ENCODE measurements at places on chromosomes 7 and 10.

GRCh38 chr7:129540340-129540739 lies 38.0 kb downstream of the SMKR1 start:
- no peak for DNase-seq

DNA sequence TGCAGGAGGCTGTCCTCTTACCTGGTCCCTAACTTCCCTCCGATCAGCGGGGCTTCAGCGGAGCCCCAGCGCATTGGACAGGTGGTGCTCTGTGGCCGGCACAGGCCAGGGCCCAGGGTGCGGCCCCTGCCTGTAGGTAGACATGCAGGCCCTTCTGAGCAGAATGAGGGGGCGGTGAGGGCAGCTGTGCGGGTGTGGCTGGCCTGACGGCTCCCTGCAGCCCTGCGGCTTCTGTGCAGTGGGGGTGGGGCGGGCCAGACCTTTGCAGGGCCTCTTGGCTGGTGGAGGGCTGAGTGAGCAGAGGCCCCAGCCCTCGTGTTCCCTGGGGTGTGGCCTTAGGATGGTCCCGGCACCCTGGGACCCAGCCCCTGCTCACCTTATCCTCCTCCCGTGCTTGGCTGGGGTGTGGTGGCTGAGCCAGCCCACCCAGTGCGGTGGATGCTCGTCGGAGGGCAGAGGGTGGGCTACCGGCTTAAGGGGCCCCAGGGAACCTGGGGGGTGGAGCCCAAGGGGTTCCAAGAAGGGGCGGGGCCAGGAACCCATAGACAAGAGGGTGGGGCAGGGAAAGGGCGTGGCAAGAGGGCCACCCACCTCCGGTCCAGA lies 175.2 kb upstream of the TNRC18 start:
- DNase-seq = no peak

GRCh38 chr10:4770801-4771553 lies 55.0 kb upstream of the AKR1E2 start:
- peak; percentile 49 for DNase-seq

DNA sequence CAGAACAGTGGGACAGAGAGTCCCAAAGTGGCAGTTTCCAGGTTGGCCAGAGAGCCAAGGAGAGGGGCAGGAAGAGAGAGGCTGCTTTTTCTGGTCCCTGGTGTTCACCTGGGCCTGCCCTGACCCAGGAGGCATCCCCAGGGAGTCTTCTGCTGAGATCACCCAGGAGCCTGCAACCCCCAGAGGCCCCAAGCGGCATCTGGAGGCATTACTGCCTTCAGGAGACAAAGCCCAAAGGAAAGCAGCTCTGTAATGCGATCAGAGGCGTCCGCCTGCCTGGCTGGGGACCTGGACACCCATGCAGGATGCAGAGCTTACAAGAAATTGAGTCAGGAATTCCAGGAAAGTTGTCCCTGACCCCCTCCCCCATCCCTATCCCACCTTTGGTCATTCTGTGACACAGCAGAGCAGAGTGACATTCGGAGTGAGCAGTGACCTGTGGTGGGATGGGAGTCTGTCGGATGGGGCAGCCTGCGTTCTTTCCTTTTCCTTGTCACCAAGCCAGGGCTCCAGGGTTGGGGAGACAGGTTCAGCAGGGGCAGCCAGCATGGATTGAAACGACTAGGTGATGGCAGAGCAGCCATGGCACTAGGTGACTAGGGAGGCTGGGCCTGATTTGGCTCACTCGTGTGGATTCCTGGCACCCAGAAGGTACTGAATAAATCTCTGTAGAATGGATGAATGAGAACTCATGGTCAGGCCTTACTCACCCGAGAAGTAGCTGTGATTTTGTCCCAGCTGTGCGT lies 10.4 kb downstream of the UNC5B start:
- DNase-seq = no peak

DNA sequence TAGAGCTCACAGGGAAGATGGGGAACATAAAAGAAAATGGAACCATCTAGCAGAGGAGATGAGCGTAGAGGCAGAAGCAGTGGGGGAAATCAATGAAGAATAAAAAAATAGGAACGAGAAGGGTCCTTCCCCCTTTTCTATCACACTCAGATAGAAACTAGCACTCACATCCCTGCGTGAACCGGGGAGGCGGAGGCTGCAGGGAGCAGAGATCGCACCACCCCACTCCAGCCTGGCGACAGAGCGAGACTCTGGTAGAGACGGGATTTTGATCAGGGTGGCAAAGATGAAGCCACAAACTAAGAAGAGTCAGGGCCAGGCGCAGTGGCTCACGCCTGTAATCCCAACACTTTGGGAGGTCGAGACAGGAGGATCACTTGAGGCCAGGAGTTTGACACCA lies 64.7 kb upstream of the ECHDC3 start:
- DNase-seq = no peak

DNA sequence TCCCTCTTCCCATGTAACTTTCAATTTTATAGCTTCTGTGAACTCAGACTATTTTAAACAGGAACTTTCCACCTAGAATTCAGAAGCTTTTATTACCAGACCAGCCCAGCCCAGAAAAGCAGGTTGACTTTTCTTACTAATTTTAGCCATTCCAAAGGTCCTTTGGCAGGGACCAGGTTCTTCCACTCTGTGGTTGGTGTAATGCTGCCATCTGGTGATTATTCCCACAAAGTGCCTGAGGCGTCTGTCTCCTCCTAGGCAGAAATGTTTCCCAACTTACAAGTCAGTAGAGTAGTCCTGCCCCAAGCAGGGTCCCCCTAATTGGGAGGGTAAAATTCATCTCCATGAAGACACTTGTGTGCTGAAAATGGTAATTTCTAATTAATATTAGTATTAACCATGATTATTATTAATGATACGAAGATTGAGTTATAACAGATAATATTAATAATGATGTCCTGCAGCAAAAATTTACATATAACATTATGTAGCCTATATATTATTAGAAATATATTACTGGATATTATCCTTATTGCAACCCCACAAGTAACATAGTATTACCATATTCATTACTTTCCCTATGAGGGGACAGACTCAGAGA lies 53.0 kb upstream of the PPP1R17 start:
- DNase-seq = peak; percentile 17

DNA sequence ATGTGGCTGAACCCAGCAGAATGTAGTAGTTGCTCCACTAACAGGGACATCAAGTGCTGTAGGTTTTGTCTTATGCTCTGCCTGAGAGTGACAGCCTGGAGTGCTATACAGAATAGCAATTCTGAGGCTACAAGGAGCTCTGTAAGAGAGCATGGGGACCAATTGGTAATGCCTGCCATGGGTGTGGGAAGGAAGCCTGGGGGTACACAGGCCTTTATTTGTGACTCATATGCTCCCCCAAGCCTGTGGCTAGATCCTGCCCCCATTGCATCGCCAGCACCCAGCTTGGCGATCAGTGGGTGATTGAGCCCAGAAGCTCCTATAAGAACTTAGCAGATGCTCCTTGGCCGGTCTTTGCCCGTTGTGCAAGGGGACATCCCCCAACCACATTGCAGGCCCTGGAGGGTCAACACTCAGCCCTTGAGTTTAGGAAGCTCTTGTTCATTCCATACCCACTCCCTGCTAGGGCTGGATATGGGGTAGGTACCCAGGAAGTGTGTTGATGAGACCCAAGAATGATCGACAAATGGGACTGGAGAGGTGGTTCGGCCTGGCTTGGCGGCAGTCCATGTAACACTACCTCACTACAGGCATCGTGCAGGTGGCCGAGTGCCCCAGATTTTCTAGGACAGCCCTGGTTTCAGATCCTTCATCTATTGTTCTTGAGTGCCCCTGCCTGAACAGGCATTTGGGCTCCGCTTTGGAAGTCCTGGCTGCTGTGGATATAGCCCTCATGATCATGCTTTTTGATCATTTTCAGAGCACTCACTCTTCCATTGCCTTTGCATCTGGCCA lies 37.7 kb downstream of the ZMIZ1 start:
- DNase-seq = no peak

GRCh38 chr7:151490456-151491105 lies 29.1 kb downstream of the RHEB start:
- no peak for DNase-seq

DNA sequence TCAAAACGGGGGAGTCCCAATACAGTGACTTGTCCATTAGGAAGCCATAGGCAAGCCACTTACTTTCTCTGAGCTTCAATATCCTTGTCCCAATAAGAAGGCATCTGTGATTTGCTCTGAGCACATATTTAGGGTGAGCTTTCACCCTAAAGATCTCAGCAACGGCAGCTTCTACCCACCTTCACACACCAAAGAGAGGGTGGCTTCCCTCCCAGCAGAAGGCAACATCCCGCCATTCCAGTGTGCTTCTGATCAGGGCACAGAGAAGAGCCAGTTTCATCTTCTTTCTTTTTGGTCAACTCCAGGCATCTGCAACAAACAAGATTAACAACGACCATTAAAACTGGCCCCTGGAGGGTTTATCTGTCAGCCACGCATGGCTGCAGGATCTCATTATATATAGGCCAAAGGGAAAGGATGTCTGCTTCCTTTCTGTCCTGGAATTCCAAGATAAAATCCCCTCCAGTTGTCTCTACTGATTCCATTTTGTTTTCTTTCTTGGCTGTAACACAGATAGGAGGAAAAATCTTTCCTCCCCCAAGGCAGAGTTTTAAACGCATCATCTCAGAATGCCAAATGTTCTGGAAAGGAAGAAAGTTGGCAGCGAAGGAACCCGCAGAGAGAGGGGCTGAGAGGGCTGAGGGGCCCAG lies 491 bp upstream of the SH2D4B start:
- no peak for DNase-seq

- DNase-seq = no peak
These were observed 1033.8 kb downstream of the NRG3 start for GRCh38 chr10:82908751-82909150.

- DNase-seq = no peak
These were observed 37.5 kb downstream of the PDK4 start for GRCh38 chr7:95558864-95559263.

DNA sequence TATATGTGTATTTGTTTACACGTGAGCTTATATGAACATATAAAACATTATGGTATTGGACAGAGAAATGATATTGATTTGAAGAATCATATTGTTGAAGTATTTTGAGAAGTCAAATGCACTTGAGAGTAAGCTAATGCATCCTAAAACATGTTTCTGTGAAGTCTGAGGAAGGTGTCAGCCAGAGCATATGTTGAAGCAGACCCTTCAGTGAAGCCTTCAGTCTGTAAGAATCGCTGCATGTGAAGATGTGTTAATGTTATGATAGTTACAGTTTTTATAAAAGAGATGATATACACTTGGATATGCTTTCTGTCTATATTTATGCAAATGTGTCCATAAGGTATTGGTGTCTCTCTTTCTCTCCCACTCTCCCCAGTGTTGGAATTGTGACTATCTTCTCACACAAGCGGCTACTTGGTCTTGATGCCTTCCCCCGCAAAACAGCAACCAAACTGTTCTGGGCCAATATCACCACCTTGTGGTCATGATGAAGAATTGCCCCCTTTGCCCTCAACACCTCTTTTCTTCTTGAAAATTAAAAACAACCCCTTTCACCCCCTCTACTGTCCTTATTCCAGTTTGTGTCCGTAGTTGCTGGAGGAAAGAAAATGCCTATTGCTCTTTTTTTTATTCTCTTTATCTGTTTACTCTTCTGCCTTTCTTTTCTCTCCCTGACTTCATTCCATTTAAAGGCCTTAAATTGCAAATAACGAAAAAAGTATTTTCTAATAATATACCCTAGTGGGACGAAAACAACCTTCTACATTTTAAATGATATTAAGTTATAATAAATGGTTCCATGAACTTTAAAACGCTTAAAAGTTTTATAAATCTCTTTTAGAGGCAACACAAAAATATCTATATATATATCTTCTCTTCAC lies 64.9 kb downstream of the IKZF1 start:
- DNase-seq = no peak

DNA sequence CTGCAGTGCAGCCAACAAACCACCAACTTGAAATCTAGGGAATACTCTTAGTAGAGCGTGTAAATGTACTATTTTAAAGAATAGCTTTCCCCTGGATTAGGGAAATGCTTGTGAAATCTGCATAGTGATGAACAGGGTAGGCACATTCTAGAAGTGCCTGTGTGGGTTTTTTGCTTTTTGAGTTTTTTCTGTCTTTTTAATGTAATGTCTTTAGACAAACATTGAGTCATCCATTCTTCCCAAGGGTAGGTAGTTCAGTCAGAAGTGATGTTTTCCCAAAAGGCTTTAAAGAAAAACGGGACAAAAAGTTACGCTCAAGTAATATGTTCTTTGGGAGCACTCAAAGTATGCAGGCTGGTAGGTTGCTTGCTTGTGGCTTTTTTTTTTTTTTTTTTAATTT lies 130.0 kb downstream of the AUTS2 start:
- no peak for DNase-seq

DNA sequence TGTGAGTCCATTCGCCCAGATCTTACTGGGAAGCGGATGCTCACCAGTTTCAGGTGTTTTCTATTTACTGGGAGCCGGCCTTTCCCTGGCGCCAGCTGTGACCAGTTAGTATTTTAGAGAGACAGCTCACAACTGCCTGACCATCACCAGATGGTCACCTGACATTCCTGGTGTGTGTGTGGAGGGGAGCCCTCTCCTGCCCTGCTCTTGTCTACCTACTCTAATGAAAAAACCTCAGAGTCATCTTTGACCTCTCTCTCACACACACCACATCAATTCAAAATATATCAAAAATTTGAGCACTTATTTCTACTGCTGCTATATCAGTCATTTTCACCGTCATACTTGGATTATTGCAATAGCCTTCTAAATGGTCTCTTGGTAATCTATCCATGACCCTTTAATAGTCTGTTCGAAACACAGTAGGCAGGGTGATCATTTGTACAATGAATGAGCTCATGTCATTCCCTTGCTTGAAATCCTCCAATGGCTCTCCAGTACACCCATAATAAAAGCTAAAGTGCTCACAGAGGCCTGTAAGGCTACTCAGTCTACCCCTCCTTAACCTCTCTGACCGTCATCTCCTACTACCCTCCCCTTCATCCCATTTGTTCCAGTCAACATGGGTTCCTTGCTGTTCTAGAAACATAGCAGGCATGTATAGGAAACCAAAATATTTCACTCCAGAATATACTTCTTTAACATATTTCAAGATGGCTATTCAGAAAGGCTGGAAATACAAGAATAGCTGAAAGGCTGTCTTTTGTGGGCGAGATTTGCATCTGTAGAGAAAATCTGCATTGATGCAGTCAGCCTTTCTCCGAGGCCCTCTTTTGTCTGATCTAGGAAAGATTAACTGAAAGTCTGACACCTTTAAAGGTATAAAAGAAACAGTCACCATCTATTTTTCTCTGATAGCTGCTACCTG lies 17.5 kb upstream of the NT5C3A start:
- DNase-seq = no peak

- no peak for DNase-seq
These were observed 18.3 kb upstream of the ZNF12 start for GRCh38 chr7:6725003-6725402.

DNA sequence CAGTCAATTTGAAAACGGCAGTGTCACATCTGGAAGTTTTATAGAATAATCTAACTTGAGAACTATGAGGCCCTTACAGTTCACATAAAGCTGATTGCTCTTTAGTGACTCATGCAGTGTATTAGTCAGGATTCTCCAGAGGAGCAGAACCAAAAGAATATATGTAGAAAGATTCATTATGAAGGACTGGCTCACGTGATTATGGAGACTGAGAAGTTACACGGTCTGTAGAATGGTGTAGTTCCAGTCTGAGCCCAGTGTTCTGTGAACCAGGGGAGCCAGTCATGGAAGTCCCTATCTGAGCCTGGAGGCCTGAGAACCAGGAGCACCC lies 21.5 kb downstream of the RBM33 start:
- DNase-seq = peak; percentile 39

- DNase-seq = no peak
These were observed 25.2 kb downstream of the CDK1 start for GRCh38 chr10:60803433-60803832.
